Occipital lobe (tissue), 3 donors: ENCODE measurements at places on chromosomes 16 and 17. TPM values are rescaled to one million over a fixed set of nuclear protein-coding genes. Genes with fewer than 3 reads are reported as not detected.

- DNase-seq: no peak
Observed at GRCh38 chr16:17926461-17926860, 410.1 kb downstream of the NPIPA8 start.

- DNase-seq: no peak
Observed at GRCh38 chr17:32941419-32942032, 13.6 kb downstream of the TMEM98 start.

- no peak for DNase-seq
Observed at GRCh38 chr17:28469376-28469775, 4.1 kb upstream of the SLC13A2 start.

- no peak for DNase-seq
Observed at GRCh38 chr17:8123695-8124349, at the start of gene HES7. Gene HES7 (minus strand): TSS chr17:8124106. CDS start chr17:8124084, 22 bp downstream.

GRCh38 chr16:11473728-11474127 lies 113.0 kb downstream of the LITAF start:
- DNase-seq: no peak

DNA sequence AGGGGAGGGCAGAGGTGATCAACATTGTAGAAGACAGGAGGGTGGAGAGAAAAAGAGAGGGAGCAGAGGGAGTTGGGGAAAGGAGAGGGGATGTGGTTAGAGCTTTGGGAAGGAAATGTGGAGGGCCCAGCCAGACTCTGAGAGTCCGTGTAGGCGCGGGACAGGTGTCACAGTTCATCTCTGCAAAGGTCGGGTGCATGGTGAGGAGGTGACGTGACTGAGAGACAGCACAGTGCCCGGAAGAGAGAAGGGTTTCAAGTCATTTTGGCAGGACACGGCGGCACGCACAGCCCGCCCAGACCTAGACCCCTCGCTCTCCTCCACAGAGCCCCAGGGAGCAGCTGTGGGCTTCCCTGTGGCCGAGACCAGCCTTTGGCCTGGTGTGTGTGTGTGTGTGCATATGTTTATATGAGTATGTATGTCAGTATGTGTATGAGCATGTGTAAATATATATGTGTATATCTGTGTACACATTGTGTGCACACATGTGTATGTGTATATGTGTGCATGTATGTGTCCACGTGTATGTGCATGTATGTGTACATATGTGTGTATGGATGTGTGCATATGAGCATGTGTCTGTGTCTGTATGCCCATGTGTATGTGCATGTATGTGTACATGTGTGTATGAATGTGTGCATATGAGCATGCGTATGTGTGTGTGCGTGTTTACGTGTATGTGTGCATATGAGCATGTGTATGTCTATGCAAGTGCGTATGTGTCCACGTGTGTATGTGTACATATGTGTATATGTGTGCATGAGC lies 104.6 kb downstream of the SEC14L1 start:
- DNase-seq: no peak

- DNase-seq: no peak
Observed at GRCh38 chr16:50622029-50622428, 59.1 kb downstream of the SNX20 start.

DNA sequence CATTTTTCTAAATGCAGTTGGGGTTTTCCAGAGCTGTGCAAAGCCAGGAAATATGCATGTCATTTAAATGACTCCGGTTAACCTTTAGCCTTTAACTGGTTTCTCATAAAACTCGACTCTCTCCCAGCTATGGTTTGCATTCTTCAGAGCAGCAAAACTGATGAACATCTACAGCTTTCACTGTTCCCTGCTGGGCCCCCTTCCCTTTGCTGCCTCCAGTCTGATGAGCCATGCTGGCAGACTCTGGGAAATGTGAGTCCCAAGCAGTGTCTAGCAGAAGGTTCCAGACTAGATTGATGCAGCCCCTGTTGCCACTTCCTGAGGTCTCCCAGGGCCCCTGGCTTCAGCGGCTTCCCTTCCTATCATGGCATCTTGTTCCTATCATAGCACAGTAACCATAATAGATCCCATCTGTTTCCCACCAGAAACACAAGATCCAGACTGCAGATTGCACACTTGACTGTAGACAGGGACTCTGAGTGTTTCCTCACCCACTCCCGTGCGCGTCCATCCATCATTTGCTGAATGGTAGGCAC lies 135.4 kb downstream of the CLEC16A start:
- DNase-seq: no peak

DNA sequence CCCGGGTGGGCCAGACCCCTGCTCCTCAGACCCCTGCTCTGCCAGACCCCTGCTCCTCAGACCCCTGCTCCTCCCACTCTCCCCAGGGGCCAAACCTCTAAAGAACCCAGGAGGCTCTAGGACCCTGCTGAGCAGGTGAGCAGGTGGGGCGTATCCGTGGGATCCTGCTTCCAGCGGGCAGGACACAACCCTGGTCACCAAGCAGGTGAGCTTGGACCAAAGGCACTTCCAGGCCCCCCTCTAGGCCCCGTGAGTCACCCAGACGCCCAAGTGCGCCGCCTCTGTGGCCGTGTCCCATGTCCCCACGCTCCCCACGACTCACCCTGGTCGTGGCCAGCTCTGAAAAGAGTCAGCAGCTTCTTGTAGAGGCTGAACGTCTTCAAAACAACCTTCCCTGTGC lies 5.0 kb downstream of the CYBC1 start:
- no peak for DNase-seq

KRT23 gene
- total RNA-seq: 0.16 TPM

NPIPA5 gene
- total RNA-seq: 2.7 TPM
